ENCODE measurements at places on chromosomes 2 and 18.

- no peak for DNase-seq
These were observed 27.3 kb downstream of the ZAP70 start for GRCh38 chr2:97740590-97741182.

GRCh38 chr2:70255637-70256314 is 2.2 kb upstream of the PCYOX1 start:
- no peak for DNase-seq

DNA sequence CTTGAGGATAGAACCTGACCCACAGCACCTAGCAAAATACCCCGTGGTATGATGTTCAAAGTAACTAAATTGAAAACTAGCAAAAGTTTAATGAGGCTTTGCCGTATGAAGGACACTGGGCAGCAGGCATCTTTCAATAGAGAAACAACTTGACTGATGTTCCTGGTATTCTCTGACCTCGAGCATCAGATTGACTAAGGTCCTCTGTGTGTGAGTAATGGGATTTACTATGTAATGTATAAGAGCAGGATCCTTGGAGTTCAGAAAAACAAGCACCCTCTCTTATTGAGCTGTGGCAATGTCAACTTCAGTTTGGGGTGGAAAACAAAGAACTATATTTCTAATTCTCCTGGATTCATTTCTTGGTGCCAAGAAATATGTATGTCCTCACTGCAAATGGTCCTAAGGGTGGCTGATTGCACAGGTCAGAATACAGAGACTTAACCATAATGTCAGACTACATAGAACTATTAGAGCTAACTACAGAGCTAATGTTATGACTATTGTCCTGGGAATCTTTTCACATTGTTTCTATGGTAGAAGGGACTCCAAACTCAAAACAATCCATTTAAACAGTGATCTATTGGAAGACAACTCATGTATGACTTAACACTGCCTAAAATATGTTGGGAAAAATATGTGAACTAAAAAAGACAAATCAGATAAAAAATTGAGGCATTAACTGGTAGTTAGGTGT is 4.4 kb downstream of the TNFAIP6 start:
- DNase-seq: no peak

- DNase-seq: no peak
These were observed 20.1 kb upstream of the RMDN2 start for GRCh38 chr2:37904993-37905392.

GRCh38 chr2:24199968-24200590 is 25.2 kb downstream of the FAM228A start:
- no peak for DNase-seq

DNA sequence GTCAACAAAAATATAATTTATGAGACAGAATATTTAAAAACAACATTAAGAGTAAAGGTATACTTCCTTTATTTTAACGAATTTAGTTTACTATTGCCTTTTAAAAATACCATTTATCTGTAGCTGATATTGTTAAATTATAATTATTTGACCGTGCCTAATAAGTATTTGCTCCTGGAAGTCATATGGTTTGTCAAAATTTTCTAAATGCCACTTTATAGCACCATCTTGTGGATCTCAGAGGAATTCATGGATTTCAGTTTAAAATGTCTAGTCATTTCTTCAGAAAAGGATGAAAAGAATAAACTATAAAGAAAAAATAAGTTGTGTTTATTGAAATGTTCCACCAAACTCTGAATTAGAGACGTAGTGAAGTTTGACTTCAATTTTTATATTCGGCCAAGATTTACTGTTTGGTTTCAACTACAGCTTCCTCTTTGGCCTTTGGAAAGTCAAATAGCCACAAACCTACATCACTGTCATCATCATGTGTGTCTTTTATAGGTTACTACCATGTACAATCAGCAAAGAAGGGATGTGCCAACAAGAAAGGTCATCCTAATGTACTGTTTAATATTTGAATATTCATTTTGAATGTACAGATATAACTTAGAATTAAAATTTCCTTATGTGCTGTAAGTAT is 10.3 kb upstream of the FTCDNL1 start:
- DNase-seq: peak; percentile 19

- DNase-seq: no peak
These were observed 34.1 kb downstream of the PIEZO2 start for GRCh38 chr18:11115276-11115675.

DNA sequence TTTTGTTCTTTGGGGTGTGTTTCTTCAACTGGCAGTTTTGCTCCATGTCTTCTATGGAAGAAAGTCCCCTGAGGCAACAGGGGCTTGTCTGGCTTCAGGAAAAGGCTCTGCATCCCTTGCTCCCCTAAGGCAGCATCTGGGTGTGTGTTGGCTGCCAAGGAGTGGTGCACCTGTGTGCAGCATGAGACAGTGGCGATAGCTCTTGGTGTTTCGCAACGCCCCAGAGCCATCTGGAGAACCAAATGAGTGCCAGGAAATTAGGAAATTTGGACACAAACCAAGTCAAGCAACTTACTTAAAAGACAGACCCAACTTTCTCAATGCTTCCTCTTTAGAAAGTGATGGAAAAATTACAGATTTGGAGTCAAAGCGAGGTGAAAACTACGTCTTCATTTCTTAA is 1044.4 kb upstream of the CNTNAP5 start:
- no peak for DNase-seq

GRCh38 chr2:120174963-120175581 is 48.1 kb downstream of the TMEM185B start:
- DNase-seq: peak; percentile 61
